ENCODE measurements at places on chromosomes 5 and 9.

- no peak for DNase-seq
Observed at GRCh38 chr5:133400831-133401351, 211.4 kb downstream of the FSTL4 start.

GRCh38 chr9:14031810-14032209 lies 282.1 kb downstream of the NFIB start:
- DNase-seq = no peak

GRCh38 chr5:132134384-132134783 lies 60.8 kb downstream of the CSF2 start:
- no peak for DNase-seq

DNA sequence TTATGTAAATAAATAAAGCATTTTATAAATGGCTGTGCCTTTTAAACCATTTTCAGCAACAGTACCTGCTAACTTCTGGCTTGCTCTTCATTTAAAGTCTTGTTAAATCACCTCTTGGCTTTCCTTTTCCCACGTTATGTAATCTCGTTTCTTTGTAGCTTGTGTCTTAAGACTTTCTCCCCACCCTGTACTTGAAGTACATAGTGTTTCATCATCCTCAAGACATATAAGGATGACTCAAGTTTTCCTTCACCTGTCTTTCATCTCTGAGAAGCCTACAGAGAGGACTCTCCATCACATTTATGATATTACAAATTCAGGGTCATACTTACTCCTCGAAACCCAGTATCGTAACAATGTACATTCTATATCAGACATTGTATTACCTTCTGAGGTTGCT lies 33.9 kb downstream of the PRELID2 start:
- no peak for DNase-seq

DNA sequence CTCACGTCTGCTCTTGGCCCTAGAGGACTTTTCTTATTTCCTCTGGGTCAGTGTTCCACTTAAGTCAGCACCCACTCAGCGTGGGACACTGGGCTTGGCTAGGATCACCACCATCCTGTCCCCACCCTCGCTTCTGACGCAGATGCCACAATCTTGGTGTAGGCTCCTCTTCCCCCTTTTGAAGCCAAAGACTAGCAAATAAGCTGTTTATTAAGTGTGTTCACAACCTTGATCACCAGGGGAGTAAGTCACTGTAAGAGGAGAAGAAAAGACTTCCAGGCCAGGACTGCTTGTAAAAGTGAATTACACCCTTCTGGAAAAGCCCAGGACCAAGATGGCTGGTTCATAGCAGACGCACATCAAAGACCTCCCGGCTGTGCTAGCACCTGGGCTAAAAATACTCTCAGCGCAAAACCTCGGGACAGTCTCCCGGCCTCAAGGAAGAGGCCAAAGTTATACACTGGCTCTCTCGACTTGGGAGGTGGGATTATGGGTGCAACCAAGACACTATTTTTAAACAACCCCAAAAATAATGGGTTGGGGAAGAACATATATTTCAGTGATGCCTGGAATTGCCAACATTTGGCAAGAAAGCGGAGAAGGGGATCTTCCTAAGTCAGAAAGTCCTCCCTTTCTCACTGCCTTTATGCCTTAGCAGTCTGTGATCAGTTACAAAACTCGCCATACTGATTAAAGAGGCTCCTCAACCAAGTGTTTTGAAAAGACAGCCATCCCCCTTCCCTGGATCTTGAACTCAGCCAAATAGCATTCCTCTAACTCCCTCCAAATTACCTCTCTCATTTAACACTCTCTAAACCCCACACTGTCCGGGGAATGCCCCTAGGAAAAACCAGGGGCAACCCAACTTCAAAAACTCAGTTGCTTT lies 69.4 kb downstream of the RAPGEF1 start:
- no peak for DNase-seq

- no peak for DNase-seq
Observed at GRCh38 chr5:39569857-39570256, 145.1 kb upstream of the DAB2 start.
